ENCODE measurements at places on chromosomes 5 and 9.

DNA sequence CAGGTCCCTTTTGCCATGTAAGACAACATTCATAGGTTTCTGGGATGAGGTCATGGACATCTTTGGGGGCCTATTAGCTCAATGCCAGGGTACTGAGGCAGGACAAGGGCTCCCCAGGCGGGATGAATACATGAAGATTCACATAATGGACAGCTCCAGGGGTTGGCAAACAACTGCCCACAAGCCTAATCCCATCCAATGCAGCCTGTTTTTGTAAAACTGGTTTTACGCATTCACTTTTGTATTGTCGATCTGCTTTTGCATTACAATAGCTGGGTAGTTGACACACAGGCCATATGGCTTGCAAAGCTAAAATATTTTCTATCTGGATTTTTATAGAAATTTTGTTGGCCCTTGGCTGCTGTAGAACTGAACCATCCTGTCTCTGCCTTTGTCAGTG lies 248.5 kb upstream of the PANK3 start:
- no peak for DNase-seq

- no peak for DNase-seq
Observed at GRCh38 chr5:124932791-124933600, 186.6 kb upstream of the ZNF608 start.

DNA sequence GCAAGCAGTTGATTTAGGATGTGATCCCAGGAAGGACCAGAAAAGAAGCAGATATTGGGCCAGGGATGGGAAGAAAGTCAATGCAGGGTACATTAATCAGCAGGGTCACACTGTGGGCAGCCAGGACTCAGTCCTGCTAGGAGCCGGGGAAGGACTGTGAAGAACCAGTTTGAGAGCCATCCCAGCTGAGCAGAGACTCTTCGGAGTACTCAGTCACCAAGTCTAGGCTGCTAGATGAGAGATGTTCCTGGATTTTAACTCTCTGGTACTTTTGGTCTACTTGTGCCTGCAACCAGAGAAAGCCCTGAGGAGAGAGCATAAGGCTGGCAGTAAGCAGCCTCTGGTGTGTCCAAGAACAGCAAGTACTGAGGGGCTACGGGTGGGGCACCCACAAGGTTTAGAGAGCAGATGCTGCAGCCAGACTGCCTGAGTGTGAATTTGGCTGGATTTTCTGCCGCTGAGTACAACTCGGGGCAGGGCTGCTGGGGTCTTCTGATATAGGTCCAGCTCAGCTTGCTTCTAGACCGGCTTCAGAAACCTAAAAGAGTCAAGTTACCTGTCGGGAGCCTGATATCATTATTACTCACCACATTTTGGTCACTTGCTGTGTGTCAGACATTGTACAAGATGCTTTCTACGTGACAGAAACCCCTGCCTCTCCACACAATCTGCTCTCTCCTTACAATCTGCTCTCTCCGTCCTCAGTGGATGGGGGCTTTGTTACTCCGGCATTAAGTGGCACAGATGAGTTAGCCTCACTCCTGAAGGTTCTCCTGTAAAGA lies 250.2 kb upstream of the GAS1 start:
- no peak for DNase-seq

DNA sequence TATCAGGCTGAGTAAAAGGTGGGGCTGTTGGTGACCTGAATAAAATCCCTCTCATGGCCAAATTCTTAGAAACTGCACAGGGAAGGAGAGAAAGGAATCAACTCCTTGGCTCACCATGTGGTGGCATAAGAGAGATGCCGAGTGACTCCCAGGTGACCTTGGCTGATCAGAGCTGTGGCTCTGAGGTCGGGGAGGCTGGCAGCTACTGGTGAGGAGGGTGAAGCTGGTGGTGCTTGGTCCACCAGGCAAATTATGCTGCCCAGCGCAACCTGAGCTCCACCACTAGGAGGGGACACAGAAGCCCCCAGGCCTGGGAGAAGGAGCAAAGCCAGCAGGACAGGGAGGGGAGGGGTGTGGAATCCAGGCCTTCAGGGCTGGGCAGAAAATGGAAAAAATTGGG lies 111.2 kb upstream of the IL12B start:
- DNase-seq, result peak; percentile 51

GRCh38 chr5:119470851-119471451 lies 18.7 kb downstream of the HSD17B4 start:
- DNase-seq, result peak; percentile 31

GRCh38 chr9:115540091-115540490 lies 422.1 kb upstream of the TNC start:
- DNase-seq, result no peak

DNA sequence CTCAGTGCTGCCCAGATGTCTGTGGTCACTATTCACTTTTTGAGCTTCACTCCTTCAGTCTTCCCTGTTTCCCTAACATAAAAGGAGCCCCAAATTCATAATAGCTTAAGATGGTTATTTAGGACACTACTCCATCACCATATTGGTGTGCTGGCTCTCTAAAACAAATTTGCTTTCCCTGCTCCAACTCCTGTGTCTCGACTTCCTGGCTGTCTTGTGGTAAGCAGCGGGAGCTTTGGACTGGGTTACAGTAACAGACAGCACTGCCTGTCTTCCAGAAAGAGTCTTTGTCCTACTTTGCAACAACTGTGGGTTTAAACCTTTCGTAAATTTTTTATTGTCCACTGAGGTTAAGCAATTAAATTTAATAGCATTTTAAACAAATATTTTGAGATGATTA lies 389.4 kb downstream of the CDH9 start:
- DNase-seq, result no peak

GRCh38 chr5:111681414-111682120 lies 75.4 kb downstream of the NREP start:
- no peak for DNase-seq

DNA sequence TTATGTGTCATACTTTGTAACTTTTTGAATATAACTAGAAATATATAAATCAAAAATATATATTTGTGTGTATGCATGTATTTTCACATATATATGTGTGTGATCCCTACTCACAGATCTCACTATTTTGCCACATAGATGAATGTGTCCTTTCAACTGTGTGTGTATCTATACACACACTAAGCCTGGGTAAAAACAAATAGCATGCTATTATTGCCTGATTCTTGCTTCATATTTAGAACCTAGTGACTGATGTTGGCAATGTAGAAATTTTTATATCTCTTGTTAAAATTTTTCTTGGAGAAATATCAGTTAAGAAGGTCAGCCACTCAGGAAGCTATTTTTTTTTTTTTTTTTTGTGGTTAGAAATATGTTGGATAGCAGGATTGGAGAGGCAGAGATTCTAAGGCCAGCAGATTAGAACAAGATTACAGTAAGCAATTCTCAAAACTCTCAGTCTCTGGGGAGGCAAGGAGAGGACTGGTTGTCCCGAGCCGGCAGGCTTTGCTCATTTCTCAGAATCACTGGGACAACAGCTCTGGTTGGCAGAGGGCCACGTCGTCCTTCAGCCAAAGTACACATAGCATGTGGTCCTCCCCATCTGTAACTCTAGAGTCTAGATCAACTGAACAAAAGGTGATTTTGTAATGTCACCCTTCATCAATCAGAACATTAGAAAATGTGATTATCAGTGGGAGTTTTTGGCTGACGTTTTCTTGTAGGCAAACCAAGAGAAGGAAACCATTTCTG lies 19.7 kb downstream of the C6 start:
- DNase-seq, result no peak

GRCh38 chr5:151121665-151122064 lies 35.9 kb downstream of the ANXA6 start:
- DNase-seq, result no peak

DNA sequence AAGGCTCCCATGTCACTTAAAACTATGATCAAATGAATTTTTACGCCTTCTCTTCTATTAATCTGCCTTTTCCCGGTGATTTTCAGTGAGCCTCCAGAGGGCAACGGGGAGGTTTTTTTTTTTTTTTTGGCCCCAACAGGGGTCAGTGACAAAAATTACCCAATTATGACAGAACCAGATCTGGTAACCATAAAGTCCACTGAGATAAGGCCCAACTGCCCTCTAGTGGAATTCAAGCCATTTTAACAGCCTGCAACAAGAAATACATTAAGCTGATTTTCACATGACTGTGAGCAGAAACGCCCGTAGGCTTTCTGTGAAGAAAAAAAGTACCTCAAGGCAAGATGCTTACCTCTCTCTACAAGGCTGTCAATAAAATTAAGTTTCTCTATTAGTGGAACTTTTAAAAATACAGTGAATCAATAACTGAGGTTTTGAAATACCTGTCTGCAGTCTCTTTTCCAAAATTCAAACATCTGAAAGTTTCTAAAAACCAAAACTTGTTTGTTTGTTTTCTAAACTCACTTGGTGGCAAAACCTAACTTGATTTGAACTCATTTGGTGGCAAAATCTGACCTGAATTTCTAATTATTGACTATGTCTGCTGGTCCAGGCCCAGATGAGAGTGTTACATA lies 49.7 kb upstream of the FST start:
- peak; percentile 4 for DNase-seq

GRCh38 chr9:105860516-105860915 lies 166.2 kb downstream of the TMEM38B start:
- no peak for DNase-seq

DNA sequence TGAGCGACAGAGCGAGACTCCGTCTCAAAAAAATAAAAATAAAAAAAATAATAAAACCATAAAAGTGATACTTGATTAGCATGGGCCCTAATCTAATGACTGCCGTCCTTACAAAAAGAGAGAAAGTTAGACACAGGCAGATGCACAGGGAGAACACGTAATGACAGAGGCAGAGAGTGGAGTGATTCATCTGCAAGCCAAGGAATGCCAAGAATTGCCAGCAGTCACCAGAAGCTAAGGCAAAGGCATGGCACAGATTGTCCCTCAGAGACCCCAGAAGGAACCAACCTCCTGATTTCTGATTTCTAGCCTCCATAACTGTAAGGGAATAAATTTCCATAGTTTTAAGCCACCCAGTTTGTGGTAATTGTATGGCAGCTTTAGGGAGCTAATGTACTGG lies 79.6 kb upstream of the FREM1 start:
- DNase-seq, result no peak

GRCh38 chr5:176490301-176490700 lies 42.1 kb downstream of the FAF2 start:
- no peak for DNase-seq

- no peak for DNase-seq
Observed at GRCh38 chr9:89865357-89865756, 260.5 kb downstream of the GADD45G start.

DNA sequence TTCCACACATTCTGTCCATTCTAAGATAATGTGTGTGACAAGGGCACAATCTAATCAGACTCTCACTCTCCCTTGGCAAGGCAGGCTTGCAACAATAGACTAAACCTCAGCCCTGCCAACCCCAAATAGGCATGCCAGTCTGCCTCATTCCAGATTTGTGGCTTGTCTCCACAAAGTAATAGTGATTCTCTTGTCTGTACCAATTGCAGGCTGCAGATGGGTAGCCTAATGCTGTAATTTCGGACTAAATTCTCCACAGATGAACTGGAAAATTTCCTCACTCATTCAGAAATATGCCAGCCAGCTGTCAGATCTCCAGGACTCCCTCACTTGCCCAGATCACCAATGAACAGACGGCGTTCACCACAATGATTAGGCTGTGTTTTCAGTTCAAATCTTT lies 413.6 kb downstream of the ELAVL2 start:
- DNase-seq, result no peak

- peak; percentile 16 for DNase-seq
Observed at GRCh38 chr5:72608297-72608696, 101.1 kb upstream of the ZNF366 start.

DNA sequence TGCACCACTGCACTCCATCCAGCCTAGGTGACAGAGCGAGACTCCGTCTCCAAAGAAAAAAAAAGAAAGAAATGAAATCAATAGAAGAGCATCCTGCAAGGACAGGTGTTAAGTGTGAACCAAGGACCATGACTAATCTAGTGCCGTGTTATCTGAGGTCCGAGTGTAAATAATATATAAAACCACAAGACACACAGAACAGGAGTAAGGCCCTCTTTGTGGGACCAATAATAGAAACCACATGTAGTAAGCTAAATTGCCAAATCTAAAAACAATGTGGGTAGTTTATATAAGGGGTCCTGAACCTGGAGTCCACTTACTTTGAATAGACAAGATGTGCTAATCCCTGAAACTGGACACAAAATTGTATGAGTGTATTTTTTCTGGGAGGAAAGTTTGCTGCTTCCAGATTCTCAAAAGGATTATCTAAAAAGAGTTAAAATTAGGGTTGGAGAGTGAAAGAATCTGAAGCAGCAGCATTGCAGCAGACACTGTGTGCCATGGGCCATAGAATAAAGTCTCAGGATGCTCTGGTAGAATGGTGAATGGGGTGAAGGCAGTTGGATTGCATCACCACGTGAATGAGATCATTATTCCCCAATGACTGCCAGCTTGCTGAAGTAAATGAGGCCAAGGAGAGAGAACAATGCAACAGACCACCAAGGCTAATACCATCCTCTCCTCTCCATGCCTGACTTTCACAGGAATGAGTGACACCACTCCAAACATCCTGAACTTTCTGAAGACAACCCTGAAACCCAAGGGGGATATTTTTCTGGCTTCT lies 222.7 kb downstream of the DCP2 start:
- DNase-seq, result peak; percentile 59

Data from NCI-H82 (cell line).